Epithelial cell of esophagus (primary cell): ENCODE measurements at places on chromosomes 16 and 17.

DNA sequence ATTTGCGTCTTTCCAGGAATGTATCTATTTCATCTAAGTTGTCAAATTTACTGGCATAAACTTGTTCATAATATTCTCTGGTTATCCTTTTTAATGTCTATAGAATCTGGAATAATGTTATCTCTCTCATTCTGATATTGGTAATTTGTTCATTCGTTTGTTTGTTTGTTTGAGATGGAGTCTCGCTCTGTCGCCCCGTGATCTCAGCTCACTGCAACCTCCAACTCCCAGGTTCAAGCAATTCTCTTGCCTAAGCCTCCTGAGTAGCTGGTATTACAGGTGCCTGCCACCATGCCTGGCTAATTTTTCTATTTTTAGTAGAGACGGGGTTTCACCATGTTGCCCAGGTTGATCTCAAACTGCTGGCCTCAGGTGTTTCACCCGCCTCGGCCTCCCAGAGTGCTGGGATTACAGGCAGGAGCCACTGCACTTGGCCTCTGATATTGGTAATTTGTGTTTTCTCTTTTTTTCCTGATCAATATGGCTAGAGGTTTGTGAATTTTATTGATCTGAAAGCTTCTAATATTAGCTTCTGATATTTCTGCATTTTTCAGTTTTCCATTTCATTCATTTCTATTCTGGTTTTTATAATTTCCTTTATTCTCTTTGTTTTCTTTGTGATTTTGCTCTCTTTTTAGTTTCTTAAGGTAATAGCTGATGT is 59.5 kb downstream of the RBBP6 start:
- no peak for DNase-seq

DNA sequence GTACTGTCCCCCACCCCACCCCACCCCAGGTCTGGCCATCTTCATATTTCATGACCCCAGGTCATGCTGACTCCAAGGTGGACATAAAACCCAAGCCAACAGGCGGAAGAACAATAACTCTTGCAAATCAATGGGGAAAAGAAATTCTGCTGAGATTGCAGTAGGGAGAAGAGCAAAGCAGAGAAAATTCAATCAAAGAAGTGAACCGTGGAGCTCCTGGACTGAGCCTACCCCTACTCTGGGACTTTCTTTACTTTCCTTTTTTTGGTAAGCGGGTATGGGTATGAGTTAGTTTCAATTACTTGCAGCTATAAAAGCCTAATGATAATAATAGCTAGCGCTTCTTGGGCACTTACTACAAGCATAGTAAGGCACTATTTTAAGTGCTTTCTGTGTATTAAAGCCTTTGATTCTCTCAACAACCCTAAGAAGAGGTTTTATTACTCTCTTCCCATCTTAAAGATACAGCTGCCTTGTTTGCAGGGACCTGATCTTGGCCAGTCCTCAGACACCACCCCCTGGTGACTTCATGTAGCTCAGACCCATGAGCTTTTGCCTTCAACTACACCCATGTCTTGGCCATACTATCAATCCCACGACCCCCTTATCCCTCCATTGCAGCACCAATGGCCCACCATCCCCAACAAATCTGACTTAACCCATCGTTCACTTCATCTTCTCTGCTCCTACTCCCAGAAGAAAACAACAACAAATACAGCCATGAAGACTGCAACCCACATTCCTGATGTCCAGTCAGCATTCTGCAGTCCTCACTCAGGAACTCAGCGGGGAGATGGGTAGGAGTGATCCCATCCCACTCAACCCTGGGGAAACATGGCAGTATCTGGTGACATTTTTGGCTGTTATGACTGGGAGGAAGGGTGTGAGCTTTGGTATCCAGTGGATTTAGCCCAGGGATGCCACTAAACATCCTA is 4.4 kb downstream of the GGA2 start:
- no peak for DNase-seq

DNA sequence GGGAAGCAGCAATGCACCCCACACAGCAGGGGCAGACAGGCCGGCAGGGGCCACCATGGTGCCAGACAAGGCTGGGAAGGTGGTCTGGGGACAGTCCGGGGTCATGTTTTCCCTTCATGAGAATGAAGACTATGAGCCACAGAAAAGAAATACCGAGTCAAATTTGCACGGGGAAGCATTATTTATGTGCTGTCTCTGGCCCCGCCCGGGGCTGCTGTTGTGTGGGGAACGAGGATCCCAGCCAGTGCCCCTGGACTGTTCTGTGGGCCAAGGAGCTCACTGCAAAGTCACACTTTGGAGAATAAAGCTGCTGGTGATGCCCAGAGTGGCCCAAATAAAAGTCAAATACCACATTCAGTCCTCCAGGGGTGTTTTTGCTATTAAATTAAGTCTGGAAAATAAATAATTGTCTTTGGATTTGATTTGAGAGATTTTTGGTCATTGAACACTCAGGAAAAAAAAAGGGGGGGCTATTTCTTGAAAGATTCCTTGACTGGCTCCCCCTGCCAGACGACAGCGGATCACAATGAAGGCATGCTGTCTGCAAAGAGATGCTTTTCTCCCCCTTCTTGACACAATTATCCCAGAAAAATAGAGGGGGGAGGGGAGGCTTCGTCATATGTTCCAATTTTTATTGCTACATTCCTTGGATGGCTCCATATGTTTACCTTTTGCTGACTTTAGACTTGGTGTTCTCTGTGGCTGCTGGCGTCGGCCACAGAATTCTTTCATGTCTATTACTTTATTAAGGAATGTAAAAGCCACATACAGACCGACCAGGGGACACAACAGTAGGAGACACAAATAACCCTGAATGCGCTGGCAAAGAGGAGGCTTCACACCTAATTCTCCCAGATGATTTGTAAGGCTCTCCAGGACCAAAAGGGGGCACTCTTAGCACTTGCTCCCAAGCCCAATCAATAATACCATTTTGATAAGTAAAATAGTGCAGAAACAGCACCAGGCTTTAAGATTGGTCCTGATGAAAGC is 27.1 kb upstream of the ANKFN1 start:
- DNase-seq, result peak; percentile 15

DNA sequence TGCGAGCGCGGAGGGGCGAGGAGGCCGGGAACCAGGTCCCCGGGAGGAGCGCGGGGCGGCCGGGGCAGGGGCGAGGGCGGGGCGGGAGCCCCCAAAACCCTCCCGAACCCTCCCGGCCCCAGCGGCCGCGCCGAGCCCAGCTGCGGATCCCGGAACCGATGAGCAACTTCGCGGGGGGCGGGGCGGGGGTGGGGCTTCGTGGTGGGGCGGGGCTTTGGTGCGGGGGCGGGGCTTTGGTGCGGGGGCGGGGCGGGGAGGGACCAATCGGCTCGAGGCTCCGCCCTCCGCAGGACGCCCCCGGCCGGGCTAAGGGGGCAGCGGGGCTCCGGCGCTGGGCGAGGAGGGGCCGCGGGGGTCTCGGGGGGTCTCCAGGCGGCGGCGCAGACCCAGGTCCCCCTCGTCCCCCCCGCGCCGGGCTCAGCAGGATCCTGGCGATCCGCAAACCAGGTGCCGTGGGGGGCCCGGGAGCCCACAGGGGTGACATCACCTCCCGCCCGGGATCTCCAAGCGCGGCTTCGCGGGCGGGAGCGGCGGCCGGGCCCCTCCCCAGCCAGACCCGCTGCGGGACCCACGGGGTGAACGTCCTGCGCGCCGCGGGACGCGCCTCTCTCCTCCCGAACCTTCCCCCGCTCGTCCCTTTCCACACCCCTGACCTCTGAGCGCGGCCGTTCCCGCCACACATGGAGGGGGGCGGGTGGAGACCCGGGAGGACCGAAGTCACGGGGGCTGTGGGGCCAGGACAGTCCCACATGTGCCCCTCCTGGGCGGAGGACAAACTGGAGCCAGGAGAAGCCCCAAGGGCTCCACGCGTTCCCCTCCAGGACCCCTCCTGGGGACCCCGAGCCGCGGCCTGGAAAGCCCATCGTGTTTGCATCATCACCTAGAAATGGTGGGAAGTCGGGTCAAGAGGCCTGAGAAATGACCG is at the start of gene ABR:
Gene ABR, minus strand, starts transcription at position 164 of the 925 bp plus-strand sequence. CDS start 254 bp downstream, outside the sequence.
- DNase-seq, result no peak

DNA sequence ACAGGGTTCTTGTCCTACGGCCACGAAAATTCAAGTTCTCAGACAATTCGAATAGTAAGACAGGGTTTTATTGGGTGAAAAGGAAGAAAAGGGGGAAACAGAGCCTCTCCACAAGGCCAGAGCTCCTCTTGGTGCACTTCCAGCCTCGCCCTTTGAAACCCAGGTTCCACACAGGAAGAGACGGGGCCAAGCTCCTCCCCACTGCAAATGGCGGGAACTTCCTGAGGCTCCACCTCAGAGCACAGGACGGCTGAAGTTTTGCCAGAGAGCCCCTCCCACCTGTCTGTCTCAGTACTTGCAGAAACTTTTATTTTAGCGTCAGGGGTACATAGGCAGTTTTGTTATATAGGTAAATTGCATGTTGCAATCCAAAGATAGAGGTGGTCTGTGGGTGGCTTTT is 165.7 kb upstream of the CDH8 start:
- DNase-seq, result no peak

DNA sequence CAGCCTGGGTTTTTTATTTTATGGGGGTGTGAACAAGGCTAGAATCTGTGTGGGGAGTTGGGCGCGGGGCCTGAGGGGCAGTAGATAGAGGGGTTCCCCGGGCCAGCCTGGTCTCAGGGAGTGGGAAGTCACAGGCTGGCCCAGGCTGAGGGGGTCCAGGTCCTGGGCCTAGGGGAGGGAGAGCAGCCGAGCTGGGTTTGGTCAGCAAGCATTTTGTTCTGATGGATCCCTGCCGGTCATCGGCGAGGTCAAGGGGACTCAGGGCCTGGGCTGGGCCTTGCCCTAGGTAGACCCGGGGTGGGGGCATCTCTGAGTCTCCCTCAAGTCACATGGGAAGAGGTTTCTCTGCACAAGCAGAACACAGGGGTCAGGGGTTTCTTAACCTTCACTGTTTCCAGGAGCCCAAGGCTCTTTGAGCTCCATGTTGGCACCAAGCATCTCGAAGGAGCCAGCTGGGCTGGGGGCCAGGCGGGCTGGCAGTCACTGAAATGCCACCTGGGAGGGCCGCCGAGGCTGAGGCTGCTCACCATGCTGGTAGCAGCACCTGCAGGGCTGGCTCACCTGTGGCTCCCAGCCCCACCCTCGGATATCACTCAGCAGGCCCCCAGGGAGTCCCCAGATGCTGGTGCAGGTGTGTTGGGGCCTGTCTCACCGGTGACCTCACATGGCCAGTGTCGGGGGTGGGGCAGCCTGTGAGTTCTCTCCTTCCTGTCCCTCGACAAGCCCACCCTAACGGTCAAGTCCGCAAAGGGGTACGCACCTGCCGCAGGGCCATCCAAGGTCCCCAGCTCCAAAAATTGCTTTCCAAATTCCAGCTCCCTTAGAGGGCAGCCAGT is 41.0 kb downstream of the SLC7A5 start:
- peak; percentile 33 for DNase-seq

DNA sequence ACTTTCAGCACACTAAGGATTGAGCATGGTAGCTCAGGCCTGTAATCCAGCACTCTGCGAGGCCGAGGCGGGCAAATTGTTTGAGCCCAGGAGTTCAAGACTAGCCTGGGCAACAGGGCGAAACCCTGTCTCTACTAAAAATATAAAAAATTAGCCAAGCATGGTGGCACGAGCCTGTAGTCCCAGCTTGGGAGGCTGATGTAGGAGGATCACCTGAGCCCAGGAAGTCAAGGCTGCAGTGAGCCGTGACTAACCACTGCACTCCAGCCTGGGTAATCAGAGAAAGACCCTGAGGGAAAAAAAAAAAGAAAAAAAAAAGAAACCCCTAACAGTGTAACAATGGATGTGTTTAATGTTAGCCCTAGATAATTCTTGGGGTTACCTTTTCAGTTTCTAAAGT is 24.0 kb downstream of the PARN start:
- no peak for DNase-seq
